ENCODE measurements at places on chromosomes 6 and 20.

GRCh38 chr20:32018269-32019155, 8.3 kb downstream of the CCM2L start:
- peak; percentile 91 for DNase-seq

DNA sequence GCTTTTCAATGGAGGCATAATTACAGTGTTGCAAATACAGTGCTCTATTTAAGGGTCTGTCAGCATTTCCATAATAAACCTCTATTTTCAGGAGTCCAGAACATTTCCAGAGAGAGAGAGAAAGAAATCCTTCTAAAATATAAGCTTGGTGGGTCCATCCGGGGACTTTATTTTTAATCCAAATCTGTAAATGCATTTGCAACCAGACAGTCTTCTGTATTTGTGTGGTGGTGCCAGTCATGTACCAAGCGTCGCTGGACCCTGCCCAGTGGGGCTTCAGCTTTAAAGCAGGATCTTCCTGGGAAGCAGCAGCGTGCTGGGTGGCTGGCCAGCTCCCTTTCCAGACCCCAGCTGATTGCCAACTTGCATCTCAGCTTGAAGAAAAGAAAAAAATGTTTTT, 256.5 kb upstream of the SUPT3H start:
- DNase-seq = no peak

GRCh38 chr20:9287826-9288225, 218.9 kb downstream of the PLCB4 start:
- no peak for DNase-seq

DNA sequence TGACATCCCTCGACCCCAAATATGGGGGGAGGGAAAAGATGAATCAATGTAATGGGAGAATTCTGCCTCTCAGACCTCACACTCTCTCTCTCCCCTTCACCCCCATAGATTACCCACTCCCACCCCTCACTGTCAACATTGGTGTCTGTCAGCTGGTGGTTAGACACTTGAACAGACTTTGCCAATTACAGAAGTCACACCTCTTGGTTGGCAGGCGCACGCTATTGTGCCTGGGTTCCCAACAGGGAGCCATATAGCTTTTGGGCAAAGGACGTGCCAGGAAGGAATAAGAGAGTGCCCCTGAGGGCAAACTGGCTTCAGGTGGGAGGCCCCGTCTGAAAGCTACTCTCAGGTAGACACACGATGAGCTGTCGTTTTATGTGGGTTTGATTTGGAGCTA, 54.1 kb upstream of the FYN start:
- DNase-seq = no peak

DNA sequence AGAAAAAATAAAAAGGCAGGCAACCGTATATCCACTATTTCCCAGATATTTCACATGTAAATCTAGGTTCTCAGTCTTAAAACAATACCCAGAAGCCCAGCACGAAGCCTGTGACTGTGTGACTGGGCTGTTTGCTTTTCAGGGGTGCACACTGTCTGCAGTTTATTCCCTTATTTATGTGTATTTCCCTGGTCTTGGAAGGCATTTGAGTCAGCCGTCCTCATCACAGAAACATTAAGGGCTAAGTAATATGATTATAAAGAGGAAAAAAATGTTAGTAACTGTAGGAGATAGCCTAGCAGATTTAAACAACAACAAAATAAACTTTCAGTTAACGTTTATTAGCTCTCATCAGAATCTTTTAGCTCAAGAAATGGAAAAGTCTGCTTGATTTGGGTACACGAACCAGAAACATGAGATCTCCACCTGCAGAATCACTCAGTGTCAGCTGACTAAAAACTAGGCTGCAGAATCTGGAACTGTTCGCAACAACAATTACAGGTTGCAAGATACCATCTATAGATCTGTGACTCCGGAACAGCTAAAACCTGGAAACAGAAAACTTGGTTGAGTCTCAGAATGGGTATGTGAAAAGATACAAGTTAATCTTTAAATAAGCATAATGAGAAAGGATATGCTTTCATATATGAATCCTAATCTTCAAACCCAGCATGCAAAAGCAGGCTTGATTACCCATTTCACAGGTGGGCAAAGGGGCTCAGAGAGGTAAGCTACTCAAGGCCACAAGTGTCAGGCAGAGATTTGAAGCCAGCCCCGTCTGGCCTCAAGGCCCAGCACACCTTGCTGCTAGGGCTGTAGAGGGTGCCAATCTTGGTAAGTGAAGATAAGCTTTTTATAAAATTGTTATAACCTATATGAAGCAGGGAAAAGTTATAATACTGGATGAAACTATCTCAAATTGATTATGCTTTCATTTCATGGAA, 21.1 kb downstream of the GCLC start:
- no peak for DNase-seq

DNA sequence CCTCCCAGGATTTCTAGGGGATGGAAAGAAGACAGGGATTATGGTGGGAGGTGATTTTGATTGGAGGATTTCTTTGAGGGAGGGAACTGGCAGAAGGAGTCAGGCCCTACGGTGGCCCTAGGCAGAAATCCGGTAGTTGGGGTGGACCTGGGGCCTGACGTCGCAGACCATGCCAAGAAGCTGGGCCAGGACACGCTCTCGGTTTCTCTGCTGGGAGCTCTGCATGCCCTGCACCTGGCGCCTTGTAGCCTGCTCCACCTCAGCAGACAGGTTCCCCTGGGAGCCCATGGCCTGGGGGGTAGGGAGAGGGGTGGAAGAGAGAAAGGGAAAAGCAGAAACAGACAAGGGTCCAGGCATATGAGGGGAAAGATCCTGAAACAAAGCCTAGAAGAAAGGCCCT, 1.1 kb downstream of the ATP6V1G2 start:
- DNase-seq = no peak

DNA sequence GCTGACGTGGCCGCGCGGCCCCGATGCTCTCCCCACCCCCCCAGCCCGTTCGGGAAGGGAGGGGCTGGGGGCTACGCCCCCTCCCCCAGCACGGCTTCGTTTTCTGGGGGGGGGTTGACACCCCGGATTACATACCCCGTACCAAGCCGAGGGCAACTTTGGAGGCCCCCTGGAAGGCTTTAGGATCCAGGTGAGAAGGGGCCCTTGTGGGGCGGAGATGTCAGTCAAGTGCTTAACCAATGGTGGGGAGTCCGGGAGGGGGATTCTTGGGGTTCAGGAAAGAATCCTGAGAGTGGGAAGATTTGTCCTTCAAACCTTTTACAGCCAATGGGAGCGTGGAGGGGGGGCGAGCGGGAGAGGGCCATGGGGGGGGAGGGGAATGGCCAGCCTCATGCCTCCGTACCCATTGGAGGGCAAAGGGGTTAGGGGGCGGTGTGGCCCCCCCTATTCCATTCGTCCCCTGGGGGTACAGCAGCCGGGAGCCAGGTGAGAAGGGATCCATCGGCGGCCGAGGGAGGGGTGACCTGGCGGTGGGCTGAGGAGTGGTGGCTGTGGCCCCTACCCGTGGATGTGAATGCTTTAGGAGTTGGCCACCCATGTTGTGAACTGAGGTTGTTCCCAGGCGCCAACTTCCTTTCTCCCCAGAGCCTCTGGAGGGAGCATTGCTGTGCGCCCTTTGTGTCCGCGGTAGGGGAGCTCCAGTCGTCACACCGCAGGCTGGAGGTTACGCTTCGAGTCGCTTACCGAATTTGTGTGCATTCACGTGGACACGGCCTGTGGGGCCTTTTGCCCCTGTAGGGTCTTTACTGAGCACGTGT, 682 bp downstream of the BRD2 start:
- peak; percentile 83 for DNase-seq

DNA sequence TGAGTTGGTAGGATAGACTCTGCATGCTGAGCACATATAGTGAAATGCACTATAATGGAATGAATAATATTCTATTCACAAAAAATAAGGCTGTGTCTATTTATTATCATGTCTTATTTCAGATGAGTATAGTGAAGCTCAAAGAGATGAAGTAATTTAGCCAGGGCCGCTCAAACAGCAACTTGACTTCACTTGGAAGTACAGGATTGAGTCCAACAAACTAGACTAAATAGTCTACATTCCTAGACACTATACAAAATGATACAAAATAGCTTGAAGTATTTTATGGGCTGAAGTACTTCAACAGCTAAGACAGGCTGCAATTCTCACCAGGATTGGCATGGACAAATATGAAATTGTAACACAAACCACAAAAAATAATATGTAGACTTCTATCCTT, 144.5 kb upstream of the DST start:
- DNase-seq = no peak

DNA sequence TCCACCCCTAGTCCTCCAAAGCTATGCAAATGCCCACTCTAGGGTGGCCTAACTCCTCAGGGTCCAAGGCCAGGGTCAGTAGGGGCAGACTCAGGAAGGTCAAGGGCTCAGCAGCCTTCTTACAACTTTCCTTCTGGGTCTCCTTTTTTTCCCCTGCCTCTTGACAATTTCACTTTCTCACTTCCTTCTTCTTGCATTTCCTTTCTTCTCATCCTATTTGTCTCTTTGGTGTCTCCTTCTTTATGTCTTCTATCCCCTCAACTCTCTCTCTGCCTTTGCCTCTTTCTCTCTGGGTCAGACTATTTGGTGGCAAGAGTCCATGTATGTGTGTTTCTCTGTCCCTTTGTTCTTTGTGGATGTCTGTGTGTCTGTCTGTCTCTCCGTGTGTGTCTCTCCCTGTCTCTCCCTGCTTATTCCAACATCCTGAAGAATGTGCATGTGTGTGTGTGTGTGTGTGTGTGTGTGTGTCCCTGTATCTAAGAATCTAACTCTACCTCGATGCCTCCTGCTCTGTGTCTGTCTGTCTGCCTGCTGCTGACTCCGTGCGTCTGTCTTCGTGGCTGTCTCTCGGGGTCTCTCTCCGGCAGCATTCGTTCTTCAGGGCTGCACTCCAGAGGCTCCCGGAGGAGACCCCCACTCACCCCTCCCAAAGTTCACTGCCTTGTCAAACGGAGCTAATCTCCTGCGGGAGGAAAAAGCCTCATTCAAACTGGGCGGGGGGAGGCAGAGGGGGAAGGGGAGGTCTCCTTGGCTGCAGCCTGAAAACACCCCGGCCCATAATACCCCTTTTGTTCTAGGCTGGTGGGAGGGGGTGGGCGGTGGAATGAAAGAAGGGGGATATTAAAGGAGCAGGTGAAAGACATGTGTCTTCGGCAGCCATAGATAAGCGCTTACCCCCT, 51.7 kb upstream of the FOXP4 start:
- DNase-seq = no peak

DNA sequence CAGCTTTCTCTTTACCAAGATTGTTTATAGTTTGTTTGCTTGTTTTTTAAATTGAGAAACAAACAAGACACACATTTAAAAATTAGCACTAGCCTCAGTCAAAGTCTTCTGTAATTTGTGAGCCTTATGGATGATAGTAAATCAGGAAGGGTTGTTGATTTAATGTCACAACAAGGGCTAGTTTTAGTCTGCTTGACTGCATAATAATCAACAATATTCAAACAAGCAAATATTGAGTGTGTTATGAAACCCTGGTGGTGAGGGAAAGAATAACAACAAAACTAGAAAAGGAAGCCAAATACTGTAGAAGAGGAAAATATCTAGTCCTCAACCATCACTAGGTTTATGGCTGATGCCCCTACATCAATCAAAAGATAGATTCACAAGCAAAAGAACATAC, 228.6 kb downstream of the TBC1D7 start:
- no peak for DNase-seq

GRCh38 chr6:104788400-104788799, 71.3 kb downstream of the HACE1 start:
- DNase-seq = no peak

GRCh38 chr6:134296762-134297161, 21.1 kb downstream of the SGK1 start:
- no peak for DNase-seq

- DNase-seq = no peak
These were observed 62.0 kb downstream of the FAM120B start for GRCh38 chr6:170368544-170368943.

GRCh38 chr6:113425977-113426660, 431.0 kb upstream of the MARCKS start:
- DNase-seq = peak; percentile 10

GRCh38 chr6:16494793-16495192, 256.4 kb downstream of the GMPR start:
- peak; percentile 28 for DNase-seq

GRCh38 chr6:85580118-85580877, 13.4 kb downstream of the SNX14 start:
- peak; percentile 5 for DNase-seq

All from ELF-1 (cell line).